Brain pericyte (primary cell): ENCODE measurements at places on chromosomes 1 and 21.

- DNase-seq = no peak
These were observed 2.3 kb upstream of the AUNIP start for GRCh38 chr1:25861316-25862286.

GRCh38 chr1:245124241-245124640 lies 30.5 kb upstream of the KIF26B start:
- no peak for DNase-seq

- DNase-seq = no peak
These were observed 42.5 kb upstream of the C1orf174 start for GRCh38 chr1:3942416-3943122.

GRCh38 chr1:150927624-150928023 lies 1.5 kb downstream of the SETDB1 start:
- DNase-seq = no peak

- no peak for DNase-seq
These were observed 58.2 kb downstream of the HSPG2 start for GRCh38 chr1:21878840-21879478.

- no peak for DNase-seq
These were observed 55.1 kb downstream of the UBE2T start for GRCh38 chr1:202286622-202287097.

GRCh38 chr1:63867429-63868176 lies 93.8 kb downstream of the ROR1 start:
- DNase-seq = no peak

GRCh38 chr1:201332616-201333335 lies 44.7 kb downstream of the TNNT2 start:
- DNase-seq = no peak

- DNase-seq = no peak
These were observed 15.7 kb downstream of the CFAP45 start for GRCh38 chr1:159884296-159884695.
